ENCODE measurements at places on chromosomes 7 and 10. TPM values are rescaled to one million over a fixed set of nuclear protein-coding genes. Genes with fewer than 3 reads are reported as not detected.

- no peak for DNase-seq
Observed at GRCh38 chr7:74275401-74275881, 13.8 kb upstream of the CLIP2 start.

- peak; percentile 99 for DNase-seq
Observed at GRCh38 chr10:114306116-114306973, 67.3 kb downstream of the VWA2 start.

GRCh38 chr7:70303780-70304179 lies 705.5 kb downstream of the AUTS2 start:
- DNase-seq = no peak

- peak; percentile 33 for DNase-seq
Observed at GRCh38 chr10:6669269-6669859, 89.3 kb upstream of the PRKCQ start.

DNA sequence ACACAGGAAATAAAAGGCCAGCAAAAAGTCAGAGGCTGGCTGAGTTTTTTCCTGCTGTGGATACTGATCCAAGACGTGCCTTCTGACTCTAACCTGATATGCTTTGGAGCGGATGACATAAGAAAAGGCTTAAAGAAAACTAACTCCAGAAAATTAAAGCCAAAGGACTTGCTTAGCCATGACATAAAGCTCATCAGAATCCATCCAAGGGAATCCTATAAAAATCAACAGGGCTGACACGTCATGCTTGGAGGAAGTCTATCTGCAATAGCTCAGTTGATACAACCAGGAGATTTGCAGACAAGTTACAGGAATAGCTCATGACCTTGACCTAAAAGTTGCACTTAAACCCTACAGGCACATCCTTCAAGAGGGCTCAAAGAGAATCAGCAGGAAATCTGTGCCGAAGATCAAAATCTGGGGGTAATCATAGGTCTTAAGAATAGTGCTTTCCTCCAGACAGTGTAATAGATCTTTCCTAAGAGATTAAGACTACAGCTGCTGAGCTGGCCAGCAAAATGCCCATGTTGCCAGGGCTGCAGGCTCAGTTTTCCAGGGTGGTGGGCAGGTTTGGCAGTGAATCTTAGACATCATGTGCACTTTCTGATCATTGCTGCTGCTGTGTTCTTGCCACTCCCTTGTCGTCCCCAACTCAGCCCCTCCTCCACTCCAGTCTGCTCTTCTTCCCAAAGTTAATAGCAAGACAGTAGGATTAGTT lies 111.5 kb upstream of the SVIL start:
- peak; percentile 30 for DNase-seq

DNA sequence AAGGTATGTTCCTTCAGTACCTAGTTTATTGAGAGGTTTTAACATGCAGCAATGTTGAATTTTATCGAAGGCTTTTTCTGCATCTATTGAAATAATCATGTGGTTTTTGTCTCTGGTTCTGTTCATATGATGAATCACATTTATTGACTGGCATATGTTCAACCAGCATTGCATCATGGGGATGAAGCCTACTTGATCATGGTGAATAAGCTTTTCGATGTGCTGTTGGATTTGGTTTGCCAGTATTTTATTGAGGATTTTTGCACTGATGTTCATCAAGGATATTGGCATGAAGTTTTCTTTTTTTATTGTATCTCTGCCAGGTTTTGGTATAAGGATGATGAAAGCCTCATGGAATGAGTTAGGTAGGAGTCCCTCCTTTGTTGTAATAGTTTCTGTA lies 204.0 kb upstream of the GNAI1 start:
- DNase-seq = peak; percentile 6

GRCh38 chr10:36367362-36367761 lies 725.3 kb upstream of the FZD8 start:
- no peak for DNase-seq

The AASS gene
- total RNA-seq = 13.9 TPM

The AKR1D1 gene
- not detected for total RNA-seq

The MMD2 gene
- total RNA-seq = not detected

The FGFR2 gene
- 11.8 TPM for total RNA-seq
